Astrocyte (in vitro differentiated cells and primary cell): ENCODE measurements at places on chromosomes 2 and 18. TPM values are rescaled to one million over a fixed set of nuclear protein-coding genes. Genes with fewer than 3 reads are reported as not detected.

ALK gene
- 0.16 and 0.46 TPM in 2 replicates for total RNA-seq

BOK gene
- 64.2 and 64.9 TPM in 2 replicates for total RNA-seq

COLEC11 gene
- not detected in 2 replicates for total RNA-seq

PDK1 gene
- 26.0 and 31.5 TPM in 2 replicates for total RNA-seq

TMBIM1 gene
- total RNA-seq, result 34.8 and 37.2 TPM in 2 replicates

GRCh38 chr18:23532848-23533247 is 29.5 kb downstream of the RMC1 start:
- H3K4me3 ChIP-seq, result no peak overlapping the region
- H3K27me3 ChIP-seq, result no peaks in the 10 kb centered on the region
- peaks cover 14% of the 10 kb centered on the region for H3K4me1 ChIP-seq

GRCh38 chr18:6781142-6781714 is 51.7 kb downstream of the ARHGAP28 start:
- peaks cover 18% of the 10 kb centered on the region for H3K4me1 ChIP-seq
- DNase-seq, result no peak
- no peak overlapping the region for H3K27ac ChIP-seq
- no peak overlapping the region for H3K4me3 ChIP-seq
- H3K27me3 ChIP-seq, result no peaks in the 10 kb centered on the region

DNA sequence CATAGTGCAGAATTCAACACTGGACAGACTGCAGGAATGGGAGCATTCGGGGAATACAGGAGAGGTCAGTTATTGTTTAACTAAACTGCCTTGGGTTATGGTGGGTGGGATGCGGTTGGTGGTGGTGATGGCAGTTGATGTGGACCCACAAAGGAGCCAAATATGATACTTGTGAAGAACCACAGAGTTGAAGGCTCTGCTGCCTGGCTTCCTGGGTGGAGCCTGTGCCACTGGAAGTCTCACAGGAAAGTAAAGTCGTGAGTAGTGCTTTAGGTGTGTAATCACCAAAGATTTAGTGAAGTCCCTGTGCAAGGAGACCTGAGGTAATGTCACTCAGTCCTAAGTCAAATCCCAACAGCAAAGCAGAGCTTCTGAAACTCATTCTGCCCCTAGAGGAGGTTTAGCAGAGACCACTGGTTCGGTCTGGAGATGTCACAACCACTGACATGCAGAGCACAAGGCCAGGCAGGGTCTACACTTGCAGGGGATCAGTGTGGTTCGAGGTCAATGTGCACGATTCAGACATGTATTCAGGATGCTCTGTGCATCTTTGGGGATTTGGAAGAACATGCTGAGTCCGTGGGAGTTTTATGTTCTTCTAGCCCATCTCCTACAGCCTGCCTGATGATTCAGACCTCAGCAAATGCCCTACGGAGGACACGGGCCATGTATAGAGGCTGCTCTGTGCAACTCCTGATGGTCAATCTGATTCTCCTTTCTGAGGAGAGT is 1150.9 kb downstream of the RPIA start:
- H3K4me1 ChIP-seq, result no peaks in the 10 kb centered on the region
- H3K4me3 ChIP-seq, result no peak overlapping the region
- no peaks in the 10 kb centered on the region for H3K36me3 ChIP-seq
- no peak overlapping the region for H3K27ac ChIP-seq

DNA sequence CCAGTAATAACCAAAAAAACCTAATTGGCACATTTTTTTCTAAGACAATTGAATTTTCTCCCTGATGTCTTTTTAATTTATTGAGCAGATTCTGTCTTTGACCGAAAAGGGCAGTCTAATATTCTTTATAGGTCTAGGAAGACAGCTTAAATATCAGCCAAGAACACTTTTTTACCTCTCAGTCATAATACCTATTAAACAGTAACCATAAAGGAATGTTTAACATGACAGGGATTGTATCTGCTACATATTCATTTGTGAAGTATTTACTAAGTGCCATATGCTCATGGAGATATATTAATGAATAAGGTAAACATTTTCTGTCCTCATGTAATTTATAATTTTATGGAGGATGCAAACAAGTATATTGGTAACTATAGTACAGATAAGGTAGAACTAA is 3.1 kb upstream of the HTR2B start:
- H3K36me3 ChIP-seq, result no peaks in the 10 kb centered on the region
- no peak overlapping the region for H3K4me3 ChIP-seq
- H3K27ac ChIP-seq, result no peak overlapping the region
- no peaks in the 10 kb centered on the region for H3K27me3 ChIP-seq

- no peaks in the 10 kb centered on the region for H3K27me3 ChIP-seq
- H3K4me1 ChIP-seq, result no peaks in the 10 kb centered on the region
- no peaks in the 10 kb centered on the region for H3K36me3 ChIP-seq
- no peak for DNase-seq
- H3K4me3 ChIP-seq, result no peak overlapping the region
Observed at GRCh38 chr2:37748541-37748940, 77.1 kb upstream of the CDC42EP3 start.

- peaks cover 8% of the 10 kb centered on the region for H3K4me1 ChIP-seq
- peak; percentile 44 for DNase-seq
Observed at GRCh38 chr2:150274108-150274507, 213.4 kb downstream of the RND3 start.

GRCh38 chr2:136402281-136402680 is 284.3 kb upstream of the CXCR4 start:
- H3K27me3 ChIP-seq, result peaks cover 3% of the 10 kb centered on the region
- no peak overlapping the region for H3K27ac ChIP-seq
- no peak for DNase-seq
- no peaks in the 10 kb centered on the region for H3K4me1 ChIP-seq
- H3K36me3 ChIP-seq, result no peaks in the 10 kb centered on the region
- H3K4me3 ChIP-seq, result no peak overlapping the region

- H3K27ac ChIP-seq, result no peak overlapping the region
- H3K36me3 ChIP-seq, result peaks cover 5% of the 10 kb centered on the region
Observed at GRCh38 chr2:237995036-237995435, 28.2 kb downstream of the UBE2F start.

- DNase-seq, result no peak
- no peaks in the 10 kb centered on the region for H3K36me3 ChIP-seq
- no peak overlapping the region for H3K27ac ChIP-seq
- no peaks in the 10 kb centered on the region for H3K27me3 ChIP-seq
- no peak overlapping the region for H3K4me3 ChIP-seq
- H3K4me1 ChIP-seq, result no peaks in the 10 kb centered on the region
Observed at GRCh38 chr18:61435064-61435652, 101.9 kb downstream of the CDH20 start.

GRCh38 chr2:187405921-187406320 is 42.1 kb downstream of the CALCRL start:
- H3K4me1 ChIP-seq, result no peaks in the 10 kb centered on the region
- no peaks in the 10 kb centered on the region for H3K36me3 ChIP-seq
- no peak overlapping the region for H3K4me3 ChIP-seq
- DNase-seq, result no peak
- no peak overlapping the region for H3K27ac ChIP-seq
- H3K27me3 ChIP-seq, result no peaks in the 10 kb centered on the region

DNA sequence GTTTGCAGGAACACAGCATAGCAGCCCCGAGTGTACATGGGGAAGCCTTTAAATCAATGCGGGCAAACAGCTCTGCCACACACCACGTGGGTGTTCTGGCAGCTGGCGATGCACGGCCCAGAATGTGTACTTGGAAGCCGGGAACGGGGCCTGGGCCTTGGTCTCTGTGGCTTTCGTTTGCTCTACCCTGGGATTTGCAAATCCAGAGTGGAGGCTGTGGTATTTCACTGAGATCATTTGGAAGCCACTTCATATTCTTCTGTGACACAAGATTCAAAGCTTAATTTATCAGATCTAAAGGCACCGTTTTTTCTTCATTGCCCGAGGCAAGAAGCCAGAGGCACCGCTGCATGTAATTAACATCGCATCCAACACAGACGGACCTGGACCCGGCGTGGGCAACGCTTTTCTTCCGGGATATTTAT is 246.3 kb upstream of the MYT1L start:
- H3K27ac ChIP-seq, result no peak overlapping the region
- H3K4me1 ChIP-seq, result no peaks in the 10 kb centered on the region
- no peak overlapping the region for H3K4me3 ChIP-seq
- DNase-seq, result no peak

DNA sequence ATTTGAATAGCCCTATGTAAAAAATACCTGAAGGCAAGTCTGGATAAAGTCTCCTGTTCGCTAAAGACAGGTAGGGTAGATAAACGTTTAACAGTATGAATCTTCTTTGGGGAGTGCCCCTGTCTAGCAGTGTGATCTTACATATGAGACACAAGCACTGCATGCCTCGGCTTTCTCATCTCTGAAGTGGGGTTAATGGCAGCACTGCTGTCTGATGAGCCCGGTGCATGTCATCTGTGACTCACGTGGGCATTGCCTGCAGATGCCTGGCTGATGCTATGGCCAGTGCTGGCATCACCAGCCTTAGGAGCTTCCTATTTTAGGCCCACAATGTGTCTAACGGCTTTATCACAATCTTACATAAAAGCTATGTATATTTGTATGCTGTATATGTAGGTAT is 50.1 kb downstream of the GALR1 start:
- H3K27me3 ChIP-seq, result no peaks in the 10 kb centered on the region
- DNase-seq, result no peak
- no peaks in the 10 kb centered on the region for H3K36me3 ChIP-seq
- no peak overlapping the region for H3K27ac ChIP-seq
- H3K4me3 ChIP-seq, result no peak overlapping the region
- no peaks in the 10 kb centered on the region for H3K4me1 ChIP-seq
